Endodermal cell (in vitro differentiated cells): ENCODE measurements at places on chromosomes 13 and 19. TPM values are rescaled to one million over a fixed set of nuclear protein-coding genes. Genes with fewer than 3 reads are reported as not detected.

GRCh38 chr13:68872338-68872737, 1235.3 kb upstream of the ATXN8OS start:
- DNase-seq: no peak

DNA sequence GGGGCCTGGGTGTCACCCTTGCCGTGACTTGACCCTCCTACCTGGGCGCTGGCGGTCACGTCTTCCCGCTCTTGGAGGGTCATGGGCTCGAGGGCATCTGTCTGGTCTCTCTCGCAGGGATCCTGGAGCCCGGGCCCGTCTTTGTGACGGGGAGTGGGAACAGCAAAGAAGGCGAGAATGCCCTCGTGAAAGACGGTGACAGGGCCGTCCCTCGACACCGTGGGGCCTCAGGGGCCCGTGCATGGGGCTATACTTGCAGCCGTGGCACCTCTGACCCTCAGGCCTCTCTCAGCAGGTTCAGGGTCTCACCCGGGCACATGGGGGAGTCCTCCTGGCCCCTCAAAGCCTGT, 20.9 kb upstream of the MATK start:
- peak; percentile 42 for DNase-seq

DNA sequence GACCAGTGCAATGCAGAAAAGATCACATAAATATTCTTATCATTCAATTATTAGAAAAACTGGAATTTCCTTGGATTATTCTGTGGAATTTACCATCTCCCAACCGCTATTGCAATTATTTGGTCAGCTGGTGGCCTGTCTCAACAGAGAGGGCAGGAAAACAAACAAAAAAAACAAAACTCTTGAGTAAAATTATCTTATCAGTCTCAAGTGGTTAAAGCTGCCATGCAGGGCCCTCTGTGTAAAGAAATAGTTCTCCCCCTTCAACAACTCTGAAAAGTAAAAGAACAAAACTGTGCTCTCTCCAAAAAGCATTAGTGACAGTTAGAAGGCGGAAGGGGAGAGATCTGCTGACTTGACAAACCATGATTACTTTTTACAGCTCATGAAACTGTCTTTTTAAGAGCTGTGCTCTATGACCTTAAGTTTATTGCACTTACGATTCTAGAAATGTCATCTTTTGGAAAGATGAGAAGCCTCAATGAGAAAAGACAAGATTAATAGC, 152.3 kb downstream of the DLEU7 start:
- DNase-seq: no peak

DNA sequence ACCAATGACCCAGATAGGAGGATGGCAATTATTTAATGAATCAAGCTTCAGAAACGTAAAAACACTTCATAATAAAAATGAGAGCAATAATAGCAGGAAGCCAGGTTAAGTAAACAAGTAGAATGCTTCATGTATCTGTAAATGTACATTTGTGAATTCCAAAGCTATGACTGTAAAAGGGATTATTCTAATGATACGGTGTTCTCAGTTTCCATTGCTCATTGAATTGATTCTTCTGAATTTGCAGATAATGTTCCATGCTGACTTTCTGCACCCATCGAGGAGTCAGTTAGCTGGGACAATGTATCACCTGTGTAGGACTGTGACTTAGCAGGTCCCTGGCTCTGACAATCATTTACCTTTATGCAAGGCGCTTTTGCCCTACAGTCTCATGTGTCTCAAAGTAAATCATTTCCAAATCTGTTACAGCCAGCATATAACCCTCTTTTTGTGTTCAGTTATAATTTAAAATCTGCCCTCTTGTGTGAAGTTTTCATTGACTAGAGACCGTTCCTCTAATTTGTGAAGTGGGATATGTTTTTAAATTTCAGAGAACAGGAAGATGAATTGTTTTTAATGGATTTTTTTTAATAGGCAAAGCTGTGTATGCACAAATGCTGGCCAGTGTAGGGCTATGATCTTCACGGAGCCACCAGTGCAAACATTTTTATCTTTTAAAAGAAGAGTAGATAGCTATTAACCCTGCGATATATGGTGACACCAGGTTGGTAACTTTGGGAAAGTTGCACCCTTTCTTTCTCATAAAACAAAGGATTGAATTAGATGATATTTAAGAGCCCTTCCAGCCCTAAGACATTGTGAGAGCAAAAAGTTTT, 267.1 kb downstream of the KLF5 start:
- DNase-seq: no peak

GRCh38 chr13:35039012-35039411, 96.9 kb downstream of the NBEA start:
- no peak for DNase-seq

DNA sequence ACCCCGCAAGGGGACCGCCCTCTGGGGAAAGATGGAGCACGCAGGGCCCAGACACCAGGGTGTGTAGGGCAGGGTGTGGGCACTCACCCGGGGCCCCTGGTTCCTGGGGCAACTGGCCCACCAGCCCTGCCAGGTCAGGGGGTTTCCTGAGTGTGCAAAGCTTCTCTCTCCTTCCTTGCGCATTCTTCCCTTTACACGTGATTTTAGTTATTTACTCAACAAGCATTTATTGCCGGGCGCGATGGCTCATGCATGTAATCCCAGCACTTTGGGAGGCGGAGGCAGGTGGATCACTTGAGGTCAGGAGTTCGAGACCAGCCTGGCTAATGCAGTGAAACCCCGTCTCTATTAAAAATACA, 20.4 kb downstream of the PRR36 start:
- no peak for DNase-seq

The ZNF579 gene
- total RNA-seq: 27.5 to 30.7 TPM (median 30.3 TPM) in 3 replicates

The EID2B gene
- 1.2 and 1.9 TPM in 2 replicates for total RNA-seq

DNA sequence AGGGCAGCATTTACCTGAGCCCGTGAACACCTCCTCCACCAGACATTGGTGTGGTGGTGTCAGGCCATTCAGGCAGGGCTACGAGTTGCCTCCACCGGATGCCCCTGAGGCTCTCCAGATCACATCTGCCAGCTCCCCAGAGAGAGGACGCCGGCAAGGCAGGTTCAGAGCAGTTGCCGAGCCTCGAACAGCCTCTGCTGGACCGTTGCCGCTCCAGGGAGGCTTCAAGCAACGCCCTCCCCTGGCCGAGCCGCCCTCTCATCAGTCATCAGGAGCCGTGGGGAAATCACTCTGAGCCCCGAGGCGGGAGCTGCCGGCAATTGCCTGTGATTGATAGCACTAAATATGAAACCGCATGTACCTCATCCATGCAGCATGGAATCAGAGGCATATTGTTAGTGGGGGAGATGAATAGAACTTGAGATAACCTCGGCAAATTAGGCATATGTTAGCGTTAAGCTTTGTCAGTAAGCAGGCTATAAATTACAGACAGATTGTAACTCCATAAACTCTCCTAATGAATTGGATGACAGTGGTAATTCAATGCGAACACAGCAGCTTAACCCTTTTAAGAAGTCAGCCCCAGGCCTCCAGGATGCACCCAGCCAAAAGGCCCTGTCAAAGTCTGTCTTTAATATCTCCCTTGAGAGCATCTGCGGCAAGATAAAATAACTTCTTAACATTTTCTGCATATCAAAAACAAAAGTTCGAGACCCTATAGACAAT, 29.8 kb upstream of the SPACA7 start:
- peak; percentile 80 for DNase-seq

- DNase-seq: peak; percentile 34
These were observed 2.5 kb downstream of the NAPA start for GRCh38 chr19:47512183-47512947.

DNA sequence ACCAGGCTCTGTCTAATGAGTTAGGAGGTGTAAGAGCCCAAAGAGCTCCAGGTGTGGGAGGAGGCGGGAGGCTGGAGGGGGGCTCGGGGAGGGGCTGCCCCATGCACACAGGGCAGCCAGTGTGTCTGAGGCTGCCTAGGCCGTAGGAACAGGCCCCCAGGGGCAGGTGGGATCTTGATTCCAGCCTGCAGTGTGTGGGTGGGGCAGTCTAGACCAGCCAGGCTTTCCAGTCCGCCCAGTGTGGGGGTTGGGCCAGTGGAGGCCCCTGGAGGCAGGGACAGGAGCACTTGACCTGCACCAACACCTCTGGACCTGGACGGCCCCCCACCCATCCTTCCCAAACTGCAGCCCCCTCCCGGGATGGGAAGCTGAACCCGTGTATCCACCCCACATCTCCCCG, 5.4 kb upstream of the CAMSAP3 start:
- no peak for DNase-seq

DNA sequence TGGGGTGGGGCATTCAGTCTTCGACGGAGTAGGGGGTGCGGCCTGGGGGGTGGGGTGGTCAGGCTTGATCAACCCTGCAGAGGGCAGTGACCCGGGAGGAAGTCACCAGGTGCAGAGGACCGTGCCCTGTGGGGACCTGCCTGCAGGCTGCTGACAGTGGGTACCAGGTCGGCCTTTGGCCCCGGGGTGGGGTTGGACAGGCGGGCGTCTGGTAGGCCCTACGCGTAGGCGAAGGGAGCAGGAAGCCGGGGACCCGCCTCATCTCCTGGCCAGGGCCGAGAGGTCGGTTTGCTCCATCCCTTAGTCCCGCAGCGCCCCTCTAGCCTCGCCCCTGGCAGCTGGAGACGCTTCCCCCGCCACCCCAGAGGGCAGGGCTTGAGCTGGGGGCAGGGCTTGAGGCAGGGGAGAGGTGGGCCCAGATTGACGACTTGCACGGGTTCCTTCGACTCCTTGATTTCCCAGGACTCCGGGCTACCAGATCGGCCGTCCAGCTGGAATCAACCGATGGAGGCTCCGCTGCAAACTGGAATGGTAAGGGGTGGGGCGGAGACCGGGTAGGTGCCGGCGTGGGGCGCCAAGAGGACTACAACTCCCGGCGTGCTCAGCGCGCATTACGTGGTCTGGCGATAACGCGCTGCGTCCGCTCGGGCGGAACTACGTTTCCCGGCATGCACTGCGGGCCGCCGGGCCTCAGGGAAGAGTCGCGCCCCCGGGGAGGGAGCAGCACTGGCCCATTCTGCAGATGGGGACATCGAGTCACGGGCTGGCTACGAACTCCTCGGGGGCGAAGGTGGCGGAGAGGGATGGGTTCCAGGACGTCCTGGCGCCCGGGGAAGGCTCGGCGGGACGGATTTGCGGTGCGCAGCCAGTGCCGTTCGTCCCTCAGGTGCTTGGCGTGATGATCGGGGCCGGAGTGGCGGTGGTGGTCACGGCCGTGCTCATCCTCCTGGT, at the start of gene PNPLA6:
TSS of gene PNPLA6 (plus strand) at position 671 of the 951 bp plus-strand sequence. CDS start at position 743, 72 bp downstream.
- DNase-seq: peak; percentile 97

DNA sequence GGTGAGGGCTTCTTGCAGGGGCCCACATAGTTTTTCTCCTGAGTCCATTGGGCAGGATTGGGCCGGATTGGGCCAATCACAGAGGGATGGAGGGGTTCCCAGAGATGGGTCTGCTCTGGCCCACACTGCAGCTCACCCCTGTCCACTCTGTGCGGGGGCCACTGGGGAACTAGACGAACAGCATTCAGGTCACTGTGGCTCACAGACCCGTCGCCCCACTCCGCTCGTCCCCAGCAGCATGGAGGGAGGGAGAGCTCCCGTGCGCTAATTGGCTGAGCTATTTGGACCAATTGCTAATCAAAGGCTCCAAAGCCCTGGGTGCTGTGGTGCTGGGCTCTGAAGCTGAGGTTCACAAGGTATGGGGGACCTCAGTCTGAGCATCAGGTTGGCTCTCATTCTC, 11.3 kb downstream of the NACC1 start:
- peak; percentile 36 for DNase-seq

DNA sequence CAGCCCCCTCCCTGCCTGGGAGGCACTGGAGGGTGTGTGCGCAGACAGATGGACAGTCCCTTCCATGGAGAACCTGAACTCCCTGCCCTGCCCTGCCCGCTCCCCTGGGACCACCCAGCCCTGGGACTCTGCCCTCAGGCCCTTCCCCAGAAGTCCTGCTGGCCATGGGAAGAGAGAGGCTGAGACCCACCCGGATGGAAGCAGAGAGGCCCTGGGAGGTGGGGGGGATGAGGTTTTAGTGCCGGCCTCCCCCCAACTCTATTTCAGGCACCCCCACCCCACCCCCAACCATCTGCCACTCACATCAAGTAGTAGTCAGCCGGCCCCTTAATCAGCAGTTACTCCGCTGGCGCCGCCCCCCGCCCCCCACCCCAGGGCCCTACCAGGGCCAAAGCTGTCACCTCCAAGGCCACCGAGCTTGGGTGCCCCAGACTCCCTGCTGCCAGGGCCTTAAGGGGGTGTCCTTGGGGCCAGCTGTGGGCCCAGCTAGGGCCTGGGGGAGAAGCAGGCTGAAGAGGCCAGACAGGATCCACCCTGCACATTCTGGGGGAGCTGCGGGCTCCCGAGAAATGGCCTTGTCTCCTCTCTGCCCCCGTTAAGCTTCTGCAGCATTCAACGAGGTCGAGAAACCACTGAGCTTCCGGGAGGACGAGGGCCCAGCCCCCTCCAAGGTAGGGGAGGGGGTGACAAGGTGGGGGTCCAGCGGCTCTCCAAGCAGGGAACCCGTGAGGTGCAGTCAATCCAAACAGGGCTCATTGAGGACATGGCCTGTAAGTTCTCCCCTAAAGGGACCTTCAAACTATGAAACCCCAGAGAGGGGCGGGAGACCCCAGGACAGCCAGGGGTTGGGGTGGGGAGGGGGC, 17.4 kb downstream of the NMRK2 start:
- DNase-seq: peak; percentile 48

The SCEL gene
- total RNA-seq: 0.23 TPM in 1 of 3 replicates, not detected in the others

GRCh38 chr19:4352701-4353121, 9.3 kb downstream of the MPND start:
- DNase-seq: peak; percentile 91

The ZNF880 gene
- total RNA-seq: 10.5 to 16.4 TPM (median 13.5 TPM) in 3 replicates

The EDDM13 gene
- total RNA-seq: not detected in 3 replicates

DNA sequence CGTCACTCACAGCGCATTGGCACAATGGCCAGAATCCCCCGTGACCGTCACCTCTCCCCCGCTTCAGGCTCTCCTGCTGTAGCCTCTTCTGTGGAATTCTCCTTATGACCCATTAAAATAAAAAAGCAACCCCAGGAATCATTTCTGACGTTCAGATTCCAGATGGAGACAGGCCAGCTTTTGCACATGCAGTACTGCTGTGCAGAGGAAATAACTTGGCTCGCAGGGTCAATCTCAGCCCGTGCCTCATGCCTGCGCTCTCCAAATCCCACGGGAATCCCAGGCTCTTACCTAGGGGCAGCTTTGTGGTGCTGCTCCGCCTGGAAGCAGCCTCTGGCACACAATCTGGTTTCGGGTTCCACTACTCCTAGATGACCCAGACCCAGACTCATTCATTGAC, 32.7 kb upstream of the SOX1 start:
- no peak for DNase-seq

The CGB8 gene
- not detected in 2 replicates for total RNA-seq

GRCh38 chr13:41284512-41285288, 21.3 kb upstream of the MTRF1 start:
- DNase-seq: no peak

- no peak for DNase-seq
These were observed 2.8 kb upstream of the F10 start for GRCh38 chr13:113119822-113120189.
